ENCODE measurements at places on chromosomes 4 and X.
A peak's percentile ranks its signal among the peaks of the same experiment; 100 is the strongest.

DNA sequence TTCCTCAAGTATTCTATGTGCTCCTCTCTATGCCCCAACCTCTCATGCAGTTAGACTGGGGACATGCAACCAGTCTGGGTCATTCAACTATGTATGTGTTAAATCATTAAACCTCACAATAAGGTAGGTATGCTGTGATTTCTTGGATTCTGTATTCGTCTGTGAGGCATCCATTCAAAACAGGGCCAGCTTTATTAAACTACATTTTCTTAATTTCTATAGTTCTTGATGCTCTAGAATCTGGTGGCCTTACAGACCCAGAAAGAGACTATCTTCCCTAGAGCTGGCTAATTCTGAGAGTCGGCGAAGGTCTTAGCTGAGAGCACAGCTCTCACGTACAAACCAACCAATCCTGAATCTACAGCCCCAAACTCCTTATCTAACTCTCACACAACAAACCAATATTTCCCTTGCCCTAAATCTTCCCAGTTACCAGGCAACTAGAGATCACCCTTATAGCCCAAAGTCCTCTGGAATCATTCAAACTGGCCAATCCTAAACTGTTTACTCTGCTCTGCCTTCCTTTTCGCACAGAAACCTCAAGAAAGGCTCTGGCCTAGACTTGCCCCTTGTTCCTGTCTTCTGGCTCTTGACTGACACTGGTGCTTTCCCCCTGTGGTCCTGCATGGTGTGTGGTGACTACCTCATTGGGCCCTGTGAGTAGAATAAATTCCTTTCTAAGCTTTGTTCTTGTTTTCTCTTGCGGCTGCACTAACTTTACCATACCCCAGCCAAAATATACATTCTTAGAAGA, 203.5 kb upstream of the TET2 start:
- DNase-seq = no peak

DNA sequence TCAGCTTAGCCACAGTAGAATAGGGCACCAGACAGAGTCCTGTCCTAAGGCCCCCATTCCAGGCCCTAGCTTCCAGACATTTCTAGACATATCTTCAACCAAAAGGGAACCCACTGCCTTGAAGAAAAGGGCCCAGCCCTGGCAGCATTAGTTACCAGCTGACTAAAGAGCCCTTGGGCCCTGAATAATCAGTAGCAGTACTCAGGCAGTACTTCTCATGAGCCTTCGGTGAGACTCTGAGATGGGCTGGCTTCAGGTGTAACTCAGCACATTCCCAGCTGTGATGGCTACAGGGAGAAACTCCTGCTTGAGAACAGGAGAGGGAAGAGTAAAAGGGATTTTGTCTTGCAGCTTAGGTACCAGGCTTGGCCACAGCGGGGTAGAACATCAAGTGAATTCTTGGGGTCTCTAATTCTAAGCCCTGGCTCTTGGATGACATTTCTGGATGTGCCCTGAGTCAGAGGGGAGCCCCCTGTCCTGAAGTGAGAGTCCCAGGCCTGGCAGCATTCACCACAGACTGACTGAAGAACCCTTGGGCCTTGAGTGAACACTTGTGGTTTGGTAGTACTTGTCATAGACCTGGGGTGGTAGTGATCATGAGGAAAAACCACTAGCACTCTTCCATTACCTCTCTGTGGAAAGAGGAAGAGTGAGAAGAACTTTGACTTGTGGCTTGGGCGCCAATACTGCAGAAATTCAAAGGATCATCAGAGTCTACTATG, 170.1 kb downstream of the ATP10D start:
- no peak for DNase-seq

DNA sequence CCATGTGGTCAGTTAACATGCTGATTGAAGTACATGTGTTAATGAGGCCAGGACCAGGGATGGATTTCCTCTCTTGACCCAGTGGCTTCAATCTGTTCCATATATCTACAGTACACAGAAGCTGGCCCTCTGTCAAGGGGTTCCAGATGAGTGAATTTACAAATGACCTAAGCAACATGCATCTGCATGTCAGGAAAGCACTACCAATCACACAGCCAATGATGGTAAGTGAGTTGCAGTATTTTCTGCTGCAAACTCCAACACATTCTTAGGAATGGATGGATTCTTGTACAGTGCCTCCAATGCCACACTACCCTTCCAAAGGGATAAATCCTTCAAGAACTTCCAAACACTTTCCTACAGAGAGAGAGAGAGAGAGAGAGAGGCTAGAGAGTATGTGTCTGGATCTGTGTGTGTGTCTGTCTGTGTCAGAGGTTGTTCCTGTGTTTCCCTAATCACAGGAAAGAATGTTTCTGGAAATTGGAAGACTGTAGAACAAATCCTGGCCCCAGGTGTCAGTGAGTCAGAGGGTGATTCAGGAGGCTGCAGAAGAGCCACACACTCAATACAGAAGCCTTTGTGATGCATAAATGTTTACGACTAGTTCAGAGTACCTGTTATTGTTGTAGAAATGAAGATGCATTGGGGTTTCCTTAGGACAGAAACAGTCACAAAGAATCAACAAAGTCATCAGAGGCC, 107.5 kb downstream of the GUCY2F start:
- no peak for DNase-seq

GRCh38 chr4:22595684-22596083, 79.8 kb upstream of the ADGRA3 start:
- DNase-seq = no peak

- peak; percentile 55 for DNase-seq
Measured at GRCh38 chrX:155745792-155746191, 133.0 kb upstream of the TMLHE start.

- DNase-seq = no peak
Measured at GRCh38 chr4:25190407-25190806, 30.2 kb upstream of the SEPSECS start.

GRCh38 chrX:39508300-39508692, 589.5 kb downstream of the BCOR start:
- DNase-seq = no peak

DNA sequence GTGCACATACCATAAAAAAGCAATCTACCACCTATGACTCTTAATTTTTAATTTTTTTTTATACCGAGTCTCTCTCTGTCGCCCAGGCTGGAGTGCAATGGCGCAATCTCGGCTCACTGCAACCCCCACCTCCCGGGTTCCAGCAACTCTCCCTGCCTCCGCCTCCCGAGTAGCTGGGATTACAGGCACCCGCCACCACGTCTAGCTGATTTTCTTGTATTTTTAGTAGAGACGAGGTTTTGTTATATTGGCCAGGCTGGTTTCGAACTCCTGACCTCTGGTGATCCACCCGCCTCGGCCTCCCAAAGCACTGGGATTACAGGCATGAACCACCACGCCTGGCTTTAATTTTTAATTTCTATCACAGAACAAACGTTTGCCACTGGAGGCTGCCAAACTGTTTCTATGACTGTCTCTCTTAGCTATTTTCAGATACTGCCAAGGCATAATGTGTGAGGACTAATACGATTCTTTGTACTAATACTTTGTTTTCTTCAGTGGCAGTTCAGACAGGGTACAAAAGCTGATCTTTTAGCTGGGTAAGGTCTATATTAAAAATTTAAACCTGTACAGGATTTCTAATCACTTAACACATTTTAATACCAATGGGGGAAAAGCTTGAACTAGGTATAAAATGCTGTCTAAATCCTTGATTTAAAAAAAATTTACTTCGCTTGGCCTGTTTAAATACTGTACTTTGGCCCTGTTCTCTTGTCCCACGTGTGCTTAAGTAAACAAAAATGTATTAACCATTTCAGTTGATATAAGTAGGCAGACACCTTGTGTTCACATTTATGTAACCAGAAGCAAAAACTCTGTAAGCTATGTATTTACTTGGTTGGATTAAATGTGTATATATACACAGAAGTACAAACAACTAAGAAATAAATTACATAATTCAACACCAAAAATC, 2.3 kb downstream of the PGRMC2 start:
- DNase-seq = no peak

DNA sequence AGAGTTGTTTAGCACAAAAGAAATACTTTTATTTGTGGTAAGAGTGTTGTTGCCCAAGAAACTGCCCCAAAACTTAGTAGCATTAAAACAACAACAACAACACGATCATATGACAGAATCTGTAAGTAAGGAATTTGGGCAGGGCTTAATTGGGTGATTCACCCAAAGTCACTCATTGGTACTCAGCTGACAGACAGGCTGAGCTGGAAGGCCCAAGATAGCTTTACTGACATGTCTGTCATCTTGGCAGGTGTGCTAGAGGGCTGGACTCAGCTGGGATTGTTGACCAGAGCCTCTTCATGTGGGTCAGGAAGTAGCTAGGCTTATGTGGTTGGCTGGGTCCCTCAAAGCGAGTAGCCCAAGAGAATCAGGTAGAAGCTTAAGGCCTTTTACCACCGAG, 52.3 kb downstream of the KIAA0232 start:
- DNase-seq = peak; percentile 10

- no peak for DNase-seq
Measured at GRCh38 chrX:125152011-125152410, 167.7 kb upstream of the TEX13C start.
